ENCODE measurements at places on chromosomes 4 and X.

GRCh38 chr4:82613121-82613520 is 51.3 kb upstream of the TMEM150C start:
- DNase-seq, result no peak

- no peak for DNase-seq
These were observed 18.8 kb downstream of the ATP1B4 start for GRCh38 chrX:120380699-120381098.

- no peak for DNase-seq
These were observed 142.4 kb downstream of the AMELX start for GRCh38 chrX:11435568-11435967.

GRCh38 chrX:42540146-42540545 is 237.8 kb downstream of the PPP1R2C start:
- no peak for DNase-seq

GRCh38 chr4:101280866-101281600 is 66.3 kb downstream of the PPP3CA start:
- DNase-seq, result no peak

- no peak for DNase-seq
These were observed 90.3 kb upstream of the GRIA3 start for GRCh38 chrX:123093792-123094191.

DNA sequence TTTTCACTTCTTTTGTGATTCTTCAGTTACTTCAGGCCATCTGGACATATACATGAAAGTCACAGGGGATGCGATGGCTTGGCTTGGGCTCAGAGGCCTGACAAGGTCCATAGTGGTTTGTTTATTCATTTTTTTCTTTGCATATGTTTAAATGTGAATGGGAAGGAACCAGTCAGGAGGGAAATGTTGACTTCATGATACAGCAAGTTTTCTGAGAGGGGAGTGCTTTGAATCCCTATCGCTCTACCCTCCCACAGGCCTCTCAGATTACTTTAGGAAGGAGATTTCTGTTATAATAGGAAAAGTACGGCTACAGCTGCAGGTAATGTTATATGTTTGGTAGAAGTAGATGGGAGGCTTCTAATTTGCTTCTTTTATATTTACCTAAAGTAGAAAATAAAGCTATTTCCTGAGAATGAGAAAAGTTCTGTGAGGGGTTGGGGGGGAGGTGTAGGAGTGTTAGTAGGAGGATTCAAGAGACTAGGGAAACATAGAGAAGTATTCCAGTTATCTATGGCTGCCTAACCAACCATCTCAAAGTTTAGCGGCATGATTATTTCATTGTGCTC is 322.9 kb downstream of the RAPGEF2 start:
- no peak for DNase-seq

- DNase-seq, result no peak
These were observed 63.1 kb downstream of the LIMCH1 start for GRCh38 chr4:41601025-41601424.

GRCh38 chr4:155491336-155492120 is 114.8 kb upstream of the MAP9 start:
- DNase-seq, result no peak

DNA sequence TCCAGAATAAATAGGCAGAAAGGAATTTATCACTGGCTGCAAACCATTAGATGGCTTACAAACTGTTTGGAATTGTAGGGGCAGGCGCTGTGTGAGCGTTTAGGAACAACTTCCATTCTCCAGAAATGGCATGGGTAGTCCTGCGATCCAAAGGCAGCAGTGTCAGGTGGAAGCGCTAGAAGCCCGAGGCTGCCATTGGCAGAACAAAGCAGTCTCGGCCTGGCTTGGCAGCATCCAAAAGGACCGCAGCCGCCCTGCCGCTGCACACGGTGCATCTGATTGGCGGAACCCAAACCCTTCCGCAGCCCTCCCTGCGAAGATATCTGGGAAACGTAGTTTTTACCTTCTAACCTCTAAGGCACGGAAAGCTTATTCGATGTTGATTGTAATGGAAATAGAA is 23.6 kb upstream of the YTHDC1 start:
- DNase-seq, result peak; percentile 51

DNA sequence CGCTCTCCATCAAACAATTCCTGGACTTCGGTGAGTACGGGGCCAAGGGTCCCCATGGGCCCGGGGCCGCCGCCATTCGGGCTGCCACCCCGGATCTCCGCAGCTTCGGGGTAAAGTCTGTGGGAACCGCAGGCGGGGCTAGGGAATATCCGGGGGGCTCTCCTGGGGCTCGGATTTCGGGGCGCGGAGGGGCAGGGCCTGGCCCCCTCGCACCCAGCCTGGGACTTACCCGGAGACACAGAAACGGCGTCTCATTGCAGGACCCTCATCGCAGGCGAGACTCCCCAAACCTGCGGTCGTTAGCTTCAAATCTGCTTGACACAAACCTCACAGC is 413 bp downstream of the PDK3 start:
- DNase-seq, result no peak

DNA sequence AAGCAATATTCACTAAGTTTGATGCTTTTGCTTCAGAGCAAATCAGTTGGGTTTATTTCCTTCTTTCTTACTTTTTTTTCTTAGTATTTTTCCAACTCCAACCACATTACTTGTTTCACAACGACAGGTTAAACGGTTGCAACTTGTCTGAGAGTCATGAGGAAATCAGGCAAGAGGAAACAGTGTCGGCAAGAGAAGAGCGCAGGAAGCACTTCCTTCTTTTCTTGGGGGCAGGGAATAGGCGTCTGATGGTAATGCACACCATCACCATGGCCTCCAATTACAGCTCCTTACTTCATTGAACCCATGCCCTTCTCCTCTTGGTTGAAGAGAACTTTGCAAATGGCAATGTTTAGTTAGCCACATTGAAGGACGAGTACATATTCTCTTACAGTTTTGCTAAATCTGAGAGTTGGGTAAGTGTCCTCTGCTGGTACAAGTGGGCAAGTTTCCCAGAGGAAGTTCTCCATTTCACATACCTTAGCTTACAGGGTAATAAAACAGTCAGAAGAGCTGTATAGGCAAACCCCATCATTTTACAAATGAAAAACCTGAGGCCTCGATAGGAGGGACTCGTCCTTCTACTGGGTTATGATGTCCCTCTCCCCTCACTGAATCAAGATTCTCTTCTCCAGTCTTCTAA is 8.3 kb upstream of the CXCL8 start:
- DNase-seq, result no peak

DNA sequence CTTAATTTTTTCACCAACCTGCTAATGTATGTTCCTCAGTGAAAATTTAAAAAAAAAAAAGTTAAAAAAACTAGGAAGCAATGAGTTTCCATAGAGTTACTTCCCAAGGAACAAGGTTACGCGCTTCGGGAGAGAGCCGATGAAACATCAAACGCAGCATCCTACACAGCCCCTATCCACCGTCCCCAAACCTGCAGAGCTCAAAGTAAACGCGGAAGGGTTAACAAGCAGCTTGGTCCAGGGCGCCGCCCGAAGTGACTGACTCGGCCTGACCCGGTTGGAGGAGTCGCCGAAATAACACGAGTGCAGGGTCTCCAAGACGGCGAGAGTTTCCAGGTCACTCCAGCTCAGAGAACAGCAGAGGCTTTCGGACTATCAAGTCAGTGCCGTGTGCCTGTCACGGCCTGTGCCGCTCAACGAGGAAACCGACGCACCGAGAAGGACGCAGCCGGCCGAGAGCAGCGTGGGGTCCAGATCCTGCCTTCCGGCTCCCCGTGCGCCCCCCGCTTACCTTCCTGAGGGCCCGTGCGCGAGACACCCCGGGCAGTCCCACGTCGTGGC is 512 bp downstream of the NOP14 start:
- peak; percentile 60 for DNase-seq

- DNase-seq, result no peak
These were observed 196.3 kb upstream of the GATB start for GRCh38 chr4:151957153-151957552.

- DNase-seq, result no peak
These were observed 119.4 kb downstream of the UNC5C start for GRCh38 chr4:95429416-95429815.

- DNase-seq, result no peak
These were observed 102.6 kb downstream of the PDE5A start for GRCh38 chr4:119525771-119526712.

DNA sequence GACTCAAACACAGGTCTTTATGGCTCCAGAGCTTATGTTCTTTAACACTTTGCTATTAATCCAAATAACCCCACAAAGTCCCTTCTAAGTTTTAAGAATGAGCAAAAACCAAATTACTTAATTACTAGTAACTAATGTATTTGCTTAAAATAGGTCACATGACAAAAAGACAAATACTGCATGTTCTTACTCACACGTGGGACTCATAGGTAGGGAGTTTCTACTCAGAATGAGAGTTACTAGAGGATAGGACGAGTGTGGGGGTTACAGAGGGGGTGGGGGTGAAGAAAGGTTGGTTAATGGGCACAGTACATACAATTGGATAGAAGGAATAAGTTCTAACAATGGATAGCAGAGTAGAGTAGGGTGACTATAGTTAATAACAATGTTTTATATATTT is 5.8 kb downstream of the RPS6KA3 start:
- no peak for DNase-seq

All from colonic mucosa (tissue), 4 donors.